Common myeloid progenitor, CD34-positive (primary cell): ENCODE measurements at places on chromosomes 3 and 15.

GRCh38 chr15:68333775-68334470 lies 56.4 kb downstream of the FEM1B start:
- DNase-seq, result no peak

DNA sequence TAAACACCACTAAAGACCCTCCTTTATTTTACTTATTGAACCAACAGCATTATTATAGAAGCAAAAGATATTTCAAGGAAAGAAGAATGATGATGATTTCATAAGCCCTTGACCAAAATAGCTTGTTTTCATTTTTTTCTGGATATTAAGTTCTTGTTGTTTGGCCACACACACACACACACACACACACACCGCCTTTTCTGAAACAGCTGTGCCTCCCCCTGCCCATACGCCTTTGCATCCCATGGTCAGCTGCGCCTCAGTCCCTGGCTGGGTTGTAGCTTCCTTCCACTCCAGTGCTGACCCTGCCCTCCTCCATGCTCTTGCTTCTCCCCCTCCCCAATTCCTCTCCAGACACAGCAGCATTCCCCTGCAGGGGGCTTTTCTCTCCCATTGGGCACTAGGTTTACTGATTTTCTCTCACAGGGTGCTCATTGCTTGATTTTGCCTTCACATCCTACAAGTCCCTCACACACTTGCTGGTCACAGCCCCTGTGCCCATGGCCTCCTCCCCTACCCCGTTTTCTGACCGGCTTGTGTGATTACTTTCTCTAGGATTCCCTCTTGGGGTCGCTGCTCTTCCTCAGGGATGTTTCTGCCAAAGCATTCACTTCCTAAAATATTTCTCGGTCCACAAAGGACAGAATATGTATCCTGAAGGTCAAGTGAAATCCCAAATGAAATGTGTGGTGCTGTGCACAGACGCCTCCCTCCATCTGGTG lies 18.4 kb downstream of the MESP1 start:
- DNase-seq, result no peak

GRCh38 chr15:38163658-38164057 lies 89.0 kb upstream of the SPRED1 start:
- no peak for DNase-seq

- no peak for DNase-seq
These were observed 27.6 kb upstream of the UBP1 start for GRCh38 chr3:33467786-33468185.

- DNase-seq, result no peak
These were observed 43.7 kb downstream of the TMEM45A start for GRCh38 chr3:100536093-100536492.

DNA sequence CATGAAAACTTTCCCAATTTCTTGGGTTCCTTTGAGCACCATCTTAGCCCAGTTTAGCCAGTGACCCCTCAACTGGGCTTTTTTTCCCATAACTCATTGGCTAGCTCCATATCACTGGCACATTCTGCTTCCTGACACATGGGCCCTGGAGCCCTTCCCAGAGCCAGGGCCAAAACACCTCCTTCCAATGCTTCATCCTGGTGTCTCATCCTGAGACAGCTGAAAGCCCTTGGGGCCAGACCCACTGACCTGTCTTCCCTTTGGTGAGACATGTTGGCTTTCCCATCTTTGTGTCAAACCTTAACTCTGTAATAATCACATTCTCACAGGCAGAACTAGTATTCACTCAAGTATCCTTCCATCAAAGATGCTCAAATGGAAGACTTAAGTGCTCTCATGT lies 82.6 kb upstream of the SMAD3 start:
- DNase-seq, result no peak

- no peak for DNase-seq
These were observed 5.2 kb upstream of the ZXDC start for GRCh38 chr3:126480861-126481260.

DNA sequence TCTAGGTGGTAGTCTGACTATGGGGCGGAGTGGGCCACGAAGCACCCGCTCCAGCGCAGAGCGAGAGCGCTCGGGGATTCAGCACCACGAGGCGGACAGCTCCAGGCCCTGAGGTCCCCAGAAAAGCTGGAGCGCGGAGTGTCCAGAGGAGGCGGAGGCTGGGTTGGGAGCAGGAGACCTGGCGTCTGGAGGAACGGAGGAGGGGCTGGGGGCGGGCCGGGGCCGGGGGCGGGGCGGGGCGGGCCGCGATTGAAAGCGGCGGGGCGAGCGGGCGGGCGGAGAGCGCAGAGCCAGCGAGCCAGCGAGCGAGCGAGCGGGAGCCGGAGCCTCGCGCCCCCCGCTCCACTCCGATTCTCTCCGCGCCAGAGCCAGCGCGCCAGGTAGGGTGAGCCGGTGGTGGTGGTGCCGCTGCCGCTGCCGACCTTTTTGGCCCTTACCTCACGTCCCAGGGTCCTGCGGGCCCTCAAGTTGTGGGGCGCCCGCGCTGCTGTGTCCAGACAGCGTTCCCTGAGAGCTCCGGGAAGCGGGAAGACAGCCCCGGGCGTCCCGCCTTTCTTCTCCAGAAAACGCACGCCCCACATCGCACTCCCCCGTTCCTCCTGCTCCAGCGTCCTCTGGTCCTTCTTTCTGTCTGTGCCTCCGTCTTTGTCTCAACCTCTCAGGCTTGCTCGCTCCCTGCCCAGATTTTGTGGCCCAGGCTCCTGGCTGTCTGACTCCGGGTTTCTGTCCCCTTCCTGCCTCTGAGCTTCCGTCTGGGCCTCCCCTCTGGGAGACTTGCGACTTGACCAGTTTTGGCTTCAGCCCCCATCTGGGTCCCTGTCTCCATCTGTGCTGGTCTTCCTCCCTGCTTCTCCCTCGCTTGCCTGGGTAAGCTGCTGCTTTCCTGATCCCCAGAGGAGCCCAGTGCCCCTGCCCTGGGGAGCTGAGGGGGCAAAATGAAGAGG lies at the start of gene GRM2:
Gene GRM2 (plus strand): TSS at position 281 of the 944 bp plus-strand sequence. CDS start 1,916 bp downstream, outside the sequence.
- DNase-seq, result peak; percentile 82

DNA sequence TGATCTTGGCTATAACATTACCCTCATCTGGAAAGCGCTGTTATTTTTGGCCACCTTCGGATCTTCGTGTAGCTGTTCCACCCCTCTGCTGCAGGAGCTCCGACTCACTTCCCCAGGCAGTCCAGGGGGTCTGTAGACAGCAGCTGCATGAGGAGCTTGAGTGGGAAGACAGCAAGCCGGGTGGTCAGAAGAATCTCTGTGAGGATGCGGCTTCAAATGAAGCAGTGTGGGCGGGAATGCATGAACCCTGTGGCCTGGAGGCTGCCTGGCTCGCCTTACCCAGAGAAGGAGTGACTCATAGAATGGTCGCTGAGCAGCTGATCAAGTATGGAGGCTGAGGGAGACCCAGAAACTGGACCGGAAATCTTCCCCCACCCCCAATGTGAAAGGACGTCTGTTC lies 45.2 kb upstream of the NR2F2 start:
- no peak for DNase-seq

DNA sequence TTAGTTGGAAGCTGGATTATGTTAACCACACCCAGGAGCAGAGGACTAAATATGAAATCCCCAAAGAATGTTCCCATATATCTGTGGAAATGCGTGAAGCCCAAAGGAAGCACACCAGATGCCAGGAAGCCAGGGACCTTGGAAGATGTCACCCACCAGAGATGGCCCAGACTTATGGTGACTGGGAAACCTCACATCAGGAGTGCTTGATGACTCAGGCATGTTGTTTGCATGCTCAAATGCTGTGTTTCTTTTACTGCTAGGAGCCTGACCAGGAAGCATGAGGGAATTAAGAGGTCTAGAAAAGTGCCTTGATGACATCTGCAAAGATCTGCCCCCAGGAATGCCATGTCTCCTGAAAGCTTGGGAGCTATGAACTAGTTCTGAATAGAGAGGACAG lies 109.0 kb upstream of the SLC2A2 start:
- no peak for DNase-seq

DNA sequence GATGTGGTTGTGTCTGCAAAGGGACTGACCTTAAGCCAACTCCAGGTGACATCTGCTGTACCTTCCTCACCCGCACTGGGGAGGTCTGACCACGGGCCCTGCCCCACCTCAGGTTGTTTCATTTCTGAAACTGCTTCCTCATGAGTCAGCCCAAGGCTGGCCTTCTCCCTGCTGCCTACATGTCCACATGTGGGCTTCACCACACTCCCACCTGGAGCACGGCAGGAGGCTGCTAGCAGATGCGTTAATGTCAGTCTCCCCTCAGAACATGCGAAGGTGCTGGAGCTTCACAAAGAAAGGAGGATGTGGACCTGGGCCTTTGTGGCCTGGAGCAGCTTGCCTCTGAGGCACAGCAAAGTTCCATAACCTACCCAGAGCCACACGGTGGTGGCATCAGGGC lies 69.4 kb upstream of the PLXNA1 start:
- peak; percentile 54 for DNase-seq

DNA sequence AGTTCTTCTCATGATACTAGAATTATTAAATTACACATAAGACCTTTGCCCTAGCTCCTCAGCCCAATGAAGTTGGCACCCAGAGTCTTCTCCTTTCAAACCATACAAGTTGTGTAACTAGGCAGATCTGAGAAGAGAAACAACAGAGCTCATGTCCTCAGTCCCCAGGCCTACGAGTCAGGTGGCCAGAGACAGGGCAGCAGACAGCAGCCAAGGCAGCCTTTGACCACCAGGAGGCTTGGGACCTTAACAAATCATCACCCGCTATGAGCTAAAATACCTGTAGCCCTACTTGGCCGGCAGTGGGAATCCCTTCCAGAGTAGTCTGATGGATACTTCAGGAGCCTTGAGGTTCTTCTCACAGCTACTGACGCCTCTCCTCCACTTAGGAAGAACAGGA lies 18.3 kb downstream of the STIMATE start:
- DNase-seq, result no peak
